Stimulated activated CD4-positive, alpha-beta T cell treated with anti-CD3 and anti-CD28 coated beads, Interleukin-4, amount 100 ng/mL, for 48 hours (primary cell): ENCODE measurements at places on chromosomes 16 and 17.

DNA sequence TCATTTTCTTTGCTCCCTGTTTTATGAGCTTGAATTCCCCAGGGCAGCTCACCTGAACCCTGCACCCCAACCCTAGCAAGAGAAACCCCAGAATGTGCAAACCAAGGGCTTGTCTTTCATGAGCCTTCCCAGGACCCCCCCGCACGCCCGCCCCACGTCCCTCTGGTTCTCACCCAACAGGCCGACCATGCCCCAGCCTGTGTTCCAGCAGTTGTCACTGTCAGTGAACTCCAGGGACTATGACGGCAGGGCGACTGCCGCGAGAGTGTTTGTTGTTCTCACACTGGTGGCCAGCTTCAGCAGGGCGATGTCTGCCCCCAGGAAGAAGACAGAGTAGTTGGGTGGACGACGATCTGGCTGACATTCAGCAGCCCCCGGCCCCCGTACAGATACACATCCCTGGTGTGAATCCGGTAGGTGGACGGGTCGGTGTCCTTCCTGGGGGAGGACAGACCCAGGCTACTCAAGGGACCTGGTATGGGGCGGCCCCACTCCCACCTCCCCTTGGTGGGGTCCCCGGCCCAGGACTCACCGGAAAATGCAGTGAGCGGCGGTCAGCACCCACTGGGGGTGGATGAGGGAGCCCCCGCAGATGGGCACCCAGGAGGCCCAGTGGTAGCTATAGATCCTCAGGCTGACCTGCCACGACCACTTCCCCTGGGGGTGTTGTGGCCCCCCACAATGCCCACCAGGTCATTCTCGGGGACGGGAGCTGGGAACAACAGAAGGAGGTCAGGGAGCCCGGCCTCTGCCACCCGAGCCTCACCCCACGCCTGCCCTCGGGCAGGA lies 20.1 kb downstream of the TPSD1 start:
- DNase-seq: no peak

GRCh38 chr17:34420254-34420766 lies 57.3 kb upstream of the CCL1 start:
- DNase-seq: peak; percentile 52

DNA sequence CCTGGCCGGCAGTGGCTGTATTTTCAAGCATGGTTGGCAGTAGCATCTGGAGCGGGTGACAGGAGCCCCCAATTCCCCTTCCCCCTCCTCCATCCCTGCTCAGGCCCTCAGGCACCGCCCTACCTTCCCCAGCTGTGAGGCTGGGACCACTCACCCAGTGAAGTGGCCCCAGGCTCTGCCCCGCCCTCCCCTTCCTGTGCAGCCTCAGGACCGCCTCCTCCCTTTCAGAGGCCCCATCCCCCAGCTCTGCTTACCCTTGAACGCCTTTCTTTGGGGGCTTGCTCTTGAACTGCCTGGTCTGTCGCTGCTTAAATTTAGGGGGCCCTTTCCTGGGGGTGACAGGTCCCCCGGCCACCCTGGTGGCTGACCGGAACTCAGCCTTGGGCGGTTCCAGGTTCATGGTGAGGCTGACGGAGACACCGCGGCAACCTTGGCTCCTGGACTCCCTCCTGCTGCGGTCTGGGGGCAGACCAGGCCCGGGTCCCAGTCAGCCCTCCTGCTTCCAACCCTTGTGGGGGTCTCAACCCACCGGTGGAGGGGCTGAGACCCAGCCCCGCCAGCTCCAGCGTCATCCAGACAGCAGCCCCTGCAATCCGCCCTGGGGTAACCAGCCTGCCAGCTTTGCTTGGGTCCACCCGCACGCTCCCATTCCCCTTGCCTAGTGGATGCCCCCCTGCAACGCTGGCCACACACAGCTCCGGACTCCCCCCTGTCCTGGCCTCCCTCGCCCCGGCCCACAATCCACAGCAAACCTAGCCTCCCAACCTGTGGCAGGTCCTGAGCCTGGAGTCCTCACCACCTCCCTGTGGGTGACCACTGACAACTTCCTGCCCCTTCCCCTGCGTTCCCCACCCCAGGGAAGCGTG lies 3.2 kb downstream of the PDE6G start:
- no peak for DNase-seq

- no peak for DNase-seq
Measured at GRCh38 chr16:81860287-81861266, 81.5 kb downstream of the PLCG2 start.

DNA sequence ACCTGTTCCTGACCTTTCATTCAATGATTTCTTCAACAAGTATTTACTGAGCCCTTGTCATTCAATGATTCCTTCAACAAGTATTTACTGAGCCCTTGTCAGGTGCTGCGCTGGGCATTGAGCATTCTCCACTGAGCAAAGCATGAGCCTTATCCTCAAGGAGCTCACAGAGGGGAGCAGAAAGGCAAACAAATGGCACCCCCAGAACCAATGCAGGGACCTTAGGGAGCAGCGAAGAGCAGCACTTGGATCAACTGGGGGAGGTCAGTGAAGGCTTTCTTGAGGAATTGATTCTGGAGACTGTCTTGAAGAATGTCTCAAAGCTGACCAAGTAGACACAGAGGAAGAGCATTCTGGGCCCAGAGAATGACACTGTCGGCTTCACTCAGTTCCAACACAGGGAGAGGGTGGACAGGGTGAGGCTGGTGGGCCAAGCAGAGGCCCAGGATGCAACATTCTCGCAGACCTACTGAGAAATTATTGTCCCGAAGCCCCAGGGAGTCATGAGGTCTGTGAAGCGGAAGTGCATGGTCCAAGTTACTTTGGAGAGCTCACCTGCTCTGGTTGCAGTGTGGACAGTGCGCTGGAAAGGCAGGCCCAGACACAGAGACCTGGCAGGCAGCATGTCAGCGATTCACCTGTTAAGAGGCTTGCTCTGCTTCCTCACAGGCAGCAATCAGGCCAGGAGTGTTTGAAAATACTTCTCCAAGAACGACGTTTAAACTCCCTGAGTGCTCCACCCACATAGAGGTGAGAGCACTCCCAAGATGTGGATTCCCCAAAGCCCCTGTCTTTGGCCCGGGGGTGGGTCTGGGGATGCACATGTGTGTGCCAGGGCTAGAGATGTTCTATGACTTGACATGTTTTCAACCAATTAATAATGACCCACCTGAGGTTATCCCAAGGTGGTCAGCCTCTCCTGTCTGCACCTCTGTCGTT lies 3.2 kb upstream of the MPO start:
- DNase-seq: no peak

GRCh38 chr16:26464576-26465266 lies 602.0 kb upstream of the C16orf82 start:
- DNase-seq: no peak

- DNase-seq: no peak
Measured at GRCh38 chr16:72930396-72930795, 117.5 kb downstream of the ZFHX3 start.

GRCh38 chr17:83123896-83124801 lies 44.7 kb downstream of the METRNL start:
- no peak for DNase-seq

DNA sequence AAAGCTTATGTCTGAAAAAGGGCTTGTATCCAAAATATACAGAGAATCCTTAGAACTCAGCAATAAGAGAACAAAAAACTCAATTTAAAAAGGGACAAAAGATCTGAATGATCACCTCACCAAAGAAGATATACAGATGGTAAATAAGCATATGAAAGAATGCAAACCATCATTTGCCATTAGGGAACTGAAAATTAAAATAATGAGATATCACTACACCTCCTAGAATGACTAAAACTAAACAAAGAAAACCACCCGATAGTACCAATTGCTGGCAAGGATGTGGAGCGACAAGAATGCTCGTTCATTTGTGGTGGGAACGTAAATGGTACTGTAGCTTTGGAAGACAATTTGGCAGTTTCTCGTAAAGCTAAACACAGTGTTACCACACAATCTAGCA lies 66.9 kb upstream of the MPHOSPH6 start:
- no peak for DNase-seq

DNA sequence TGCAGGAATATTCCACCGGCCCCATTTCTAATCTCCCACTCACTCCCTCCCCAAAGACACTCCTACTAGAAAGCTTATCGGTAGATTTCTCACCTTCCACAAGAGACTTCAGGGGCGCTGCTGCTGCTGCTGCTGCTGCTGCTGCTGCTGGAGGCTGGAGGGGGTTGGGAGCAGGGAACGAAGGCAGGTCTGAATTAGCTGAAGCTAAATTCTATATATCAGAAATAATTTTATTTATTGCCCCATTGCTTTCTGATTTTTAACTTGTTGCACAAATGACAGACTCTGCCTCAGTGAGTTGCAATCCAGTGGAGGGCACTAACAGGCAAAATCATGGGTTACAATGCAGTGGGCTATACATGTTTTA lies 25.8 kb upstream of the HLF start:
- no peak for DNase-seq

GRCh38 chr16:88131256-88131655 lies 180.0 kb downstream of the BANP start:
- no peak for DNase-seq

DNA sequence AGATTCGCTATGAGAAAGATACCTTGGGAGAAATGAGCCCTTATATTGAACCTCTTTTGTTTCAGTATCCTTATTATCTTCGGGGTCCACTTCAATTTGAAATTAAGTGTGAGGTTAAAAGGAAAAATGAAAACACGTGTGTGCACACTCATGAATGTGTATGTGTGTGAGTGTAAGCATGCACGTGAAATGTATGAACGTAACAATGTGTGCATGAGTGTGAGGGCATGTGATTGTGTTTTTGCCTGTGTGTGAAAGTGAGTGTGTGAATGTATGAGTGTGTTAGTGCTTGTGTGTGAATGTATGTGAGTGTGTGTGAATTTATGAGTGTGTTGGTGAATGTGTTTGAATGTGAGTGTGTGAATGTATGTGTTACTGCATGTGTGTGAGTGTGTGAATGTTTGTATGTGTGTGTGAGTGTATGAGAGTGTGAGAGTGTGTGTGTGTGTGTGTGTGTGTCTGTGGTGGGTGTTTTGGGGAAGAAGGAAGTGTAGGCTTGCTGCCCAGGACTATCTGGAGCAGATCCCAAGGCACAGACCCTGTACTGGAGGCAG lies 224.0 kb upstream of the CDH13 start:
- no peak for DNase-seq

- DNase-seq: no peak
Measured at GRCh38 chr16:23949630-23950290, 114.0 kb downstream of the PRKCB start.

DNA sequence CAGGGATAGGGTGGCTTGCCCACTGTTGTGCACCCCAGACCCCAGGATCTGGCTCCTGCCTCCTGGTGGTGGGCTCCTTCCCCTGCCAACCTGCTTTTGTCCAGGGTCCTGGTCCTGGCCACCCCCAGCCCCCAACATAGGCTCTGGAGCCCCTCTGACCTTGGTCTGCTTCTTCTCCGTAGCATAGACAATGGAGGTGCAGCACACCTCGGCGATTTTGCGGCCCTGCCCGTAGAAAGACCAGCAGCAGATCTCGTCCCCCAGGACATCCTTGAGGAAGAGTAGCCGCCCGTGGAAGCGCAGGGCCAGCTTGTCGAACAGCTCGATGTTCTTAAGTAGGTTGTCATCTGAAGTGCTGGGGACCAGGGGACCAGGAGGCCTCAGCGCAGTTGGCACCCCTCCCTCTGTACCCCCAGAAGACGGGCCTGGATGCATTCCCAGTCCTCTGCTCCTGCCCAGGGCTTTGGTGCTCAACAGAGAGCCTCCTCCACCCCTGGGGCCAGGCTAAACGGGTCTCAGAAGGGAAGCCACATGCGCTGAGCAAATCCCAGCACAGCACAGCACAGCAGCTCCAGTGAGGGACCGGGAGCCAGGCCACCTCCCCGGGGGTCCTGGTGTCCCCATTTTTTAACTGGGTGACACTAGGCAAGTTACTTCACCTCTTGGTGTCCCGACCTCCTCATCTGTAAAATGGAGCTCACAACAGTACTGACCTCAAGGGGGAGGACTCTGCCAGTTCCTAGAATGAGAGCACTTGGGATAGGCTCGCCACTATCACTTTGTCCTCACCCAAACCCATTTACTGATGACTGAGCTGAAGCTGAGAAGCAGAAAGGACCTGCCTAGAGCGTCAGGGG lies 10.8 kb downstream of the ASPHD1 start:
- DNase-seq: no peak

DNA sequence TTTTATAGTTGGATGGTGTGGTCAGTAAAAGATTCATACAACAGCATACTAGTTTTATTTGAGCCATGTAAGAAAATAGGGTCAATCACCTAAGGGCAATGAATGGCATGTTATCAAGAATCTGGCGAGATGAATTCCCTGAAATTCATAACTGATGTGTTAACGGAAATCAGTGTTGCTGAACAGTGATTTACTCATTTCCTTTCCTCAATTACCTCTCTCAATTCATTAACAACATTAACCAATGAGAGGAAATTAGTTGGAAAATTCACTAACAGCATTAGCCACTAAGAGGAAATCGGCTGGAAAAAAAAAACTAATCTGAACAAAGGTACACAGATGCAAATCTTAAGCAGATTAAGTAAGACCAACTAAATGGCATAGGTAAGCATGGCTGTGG lies 6.3 kb downstream of the CMTR2 start:
- DNase-seq: no peak

- DNase-seq: no peak
Measured at GRCh38 chr17:68347380-68347779, 56.1 kb downstream of the ARSG start.

GRCh38 chr16:2475413-2476344 lies 752 bp downstream of the TBC1D24 start:
- DNase-seq: no peak

GRCh38 chr17:45818041-45818440 lies 26.6 kb upstream of the SPPL2C start:
- DNase-seq: no peak

DNA sequence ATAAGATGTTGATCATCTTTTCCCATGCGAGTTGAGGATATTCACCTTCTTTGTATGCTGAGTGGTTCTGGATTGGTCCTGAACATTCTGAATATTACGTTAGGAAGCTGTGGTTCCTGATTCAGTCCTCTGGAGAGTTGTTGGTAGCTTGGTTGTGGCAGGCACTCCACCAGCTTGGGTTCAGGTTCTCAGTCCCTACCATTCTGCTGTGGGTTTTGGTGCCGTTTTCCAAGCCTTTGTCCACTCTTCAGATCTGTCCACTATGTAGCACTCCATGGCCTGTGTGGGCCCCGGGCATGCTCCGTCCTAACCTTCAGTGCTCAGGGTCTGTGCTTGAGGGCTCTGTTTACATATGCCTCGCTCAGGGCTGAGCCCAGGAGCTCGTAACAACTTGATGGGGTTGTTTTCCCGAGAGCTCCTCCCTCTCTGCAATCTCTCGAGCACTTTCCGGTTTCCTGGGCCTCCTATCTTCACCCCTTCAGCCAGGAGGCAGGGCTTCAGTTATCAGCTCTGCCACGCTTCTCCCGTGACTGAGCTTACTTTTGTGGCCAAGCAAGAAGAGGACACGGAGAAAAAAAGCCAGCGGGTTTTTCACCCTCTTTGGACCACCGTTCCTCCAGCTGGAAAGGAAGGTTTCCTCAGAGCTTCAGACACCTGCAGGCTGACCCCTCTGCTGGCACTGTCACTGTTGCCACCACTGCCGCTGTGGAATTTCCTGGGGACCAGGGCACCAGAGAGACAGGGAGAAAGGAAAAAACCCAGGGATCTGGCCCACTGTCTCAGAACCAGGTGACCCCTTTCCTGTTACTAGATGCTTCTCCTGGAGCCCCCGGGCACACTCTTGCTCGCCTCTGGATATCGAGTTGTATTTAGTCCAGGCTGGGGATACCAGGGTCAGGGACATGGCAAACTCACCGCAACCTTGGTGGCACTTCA lies 19.6 kb downstream of the KIAA0513 start:
- no peak for DNase-seq

GRCh38 chr17:35917519-35918213 lies 12.9 kb downstream of the RDM1 start:
- DNase-seq: no peak
